ENCODE measurements at places on chromosomes 16 and 17. TPM values are rescaled to one million over a fixed set of nuclear protein-coding genes. Genes with fewer than 3 reads are reported as not detected.

GRCh38 chr16:89729863-89730593 lies 8.7 kb downstream of the ZNF276 start:
- no peak for DNase-seq

GRCh38 chr16:800834-801511 lies 439 bp upstream of the GNG13 start:
- DNase-seq = no peak

Gene GPR142
- total RNA-seq = 0.14 TPM

Gene KRT16
- total RNA-seq = not detected

DNA sequence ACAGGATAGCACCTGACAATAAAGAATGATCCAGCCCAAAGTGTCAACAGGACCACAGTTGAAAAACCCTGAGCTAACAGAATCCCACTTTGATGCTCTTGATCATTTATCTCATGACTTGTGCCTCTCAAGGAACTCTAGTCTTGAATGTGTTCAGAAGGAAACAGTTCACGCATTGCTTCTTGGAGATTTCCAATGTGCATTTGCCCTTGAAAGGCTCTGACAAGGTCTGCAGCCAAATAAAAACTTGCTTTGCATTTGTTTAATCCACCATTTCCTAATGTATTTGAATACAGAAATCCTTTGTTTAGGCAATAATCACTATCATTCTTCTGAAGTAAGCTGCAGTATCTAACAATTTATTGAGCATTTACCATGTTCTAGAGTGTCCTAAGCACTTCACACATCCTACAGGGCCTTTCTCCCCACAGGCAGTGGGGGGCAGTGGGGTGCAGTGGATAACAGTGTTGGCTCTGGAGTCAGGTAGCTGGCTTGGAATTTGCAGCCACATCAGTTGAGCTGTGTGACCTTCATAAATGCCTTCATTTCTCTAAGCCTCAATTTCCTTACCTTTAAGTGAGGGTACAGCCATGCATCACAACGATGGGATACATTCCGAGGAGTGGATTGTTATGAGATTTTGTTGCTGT lies 239.7 kb downstream of the XYLT1 start:
- no peak for DNase-seq

Gene TSNAXIP1
- 0.37 TPM for total RNA-seq

GRCh38 chr17:16005636-16006035 lies 6.0 kb downstream of the TTC19 start:
- DNase-seq = no peak

Gene KSR1
- 35.5 TPM for total RNA-seq

GRCh38 chr16:57360321-57360935 lies 1.8 kb downstream of the CCL22 start:
- DNase-seq = peak; percentile 67

DNA sequence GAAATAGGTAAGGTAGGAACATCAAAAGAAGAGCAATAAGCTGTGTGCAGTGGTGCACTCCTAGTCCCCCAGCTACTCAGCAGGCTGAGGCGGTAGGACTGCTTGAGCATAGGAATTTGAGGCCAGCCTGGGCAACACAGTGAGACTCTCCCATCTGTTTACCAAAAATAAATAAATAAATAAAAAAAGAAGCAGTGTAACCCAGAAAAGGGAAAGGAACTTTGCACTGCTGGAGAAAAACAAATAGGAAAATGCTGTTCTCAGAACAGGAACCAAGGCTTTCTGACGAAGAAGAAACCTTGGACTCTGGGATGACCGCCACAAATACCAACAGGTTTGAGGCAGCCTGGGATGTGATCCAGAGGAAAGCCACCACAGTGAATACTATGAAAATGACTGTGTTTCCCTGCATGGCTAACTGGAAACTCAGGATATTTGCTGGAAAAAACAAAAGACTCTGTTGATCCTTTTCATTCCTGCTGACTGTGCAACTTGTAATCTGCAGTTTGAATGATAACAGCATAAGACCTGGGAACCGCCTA lies 41.2 kb downstream of the TTC19 start:
- no peak for DNase-seq

Gene SCARF1
- 13.9 TPM for total RNA-seq

- DNase-seq = no peak
These were observed 65.8 kb downstream of the NKD1 start for GRCh38 chr16:50613964-50614474.

DNA sequence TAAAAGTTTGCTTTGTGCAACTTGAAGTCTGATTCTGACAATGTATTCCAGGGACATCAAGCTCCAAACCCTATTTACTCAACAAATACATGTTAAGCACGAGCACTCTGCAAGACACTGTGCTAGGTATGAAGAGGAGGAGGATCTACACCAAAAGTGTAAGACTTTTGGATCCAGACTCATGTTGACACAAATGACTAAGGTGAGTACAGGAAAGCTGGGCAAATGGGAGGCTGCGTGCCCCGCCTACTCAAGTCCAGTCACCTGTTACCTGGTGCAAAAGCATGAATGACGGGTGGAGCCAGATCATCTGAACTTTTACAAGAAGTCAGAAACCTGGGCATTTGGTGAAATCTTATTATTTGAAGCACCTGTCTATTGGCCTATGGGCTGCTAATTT lies 120.7 kb downstream of the ABCC12 start:
- DNase-seq = no peak

Gene NLRC3
- total RNA-seq = 0.81 TPM

GRCh38 chr17:75404223-75404730 lies 1.2 kb downstream of the GRB2 start:
- no peak for DNase-seq

- no peak for DNase-seq
These were observed 8.3 kb downstream of the SLC5A10 start for GRCh38 chr17:18960241-18960665.

DNA sequence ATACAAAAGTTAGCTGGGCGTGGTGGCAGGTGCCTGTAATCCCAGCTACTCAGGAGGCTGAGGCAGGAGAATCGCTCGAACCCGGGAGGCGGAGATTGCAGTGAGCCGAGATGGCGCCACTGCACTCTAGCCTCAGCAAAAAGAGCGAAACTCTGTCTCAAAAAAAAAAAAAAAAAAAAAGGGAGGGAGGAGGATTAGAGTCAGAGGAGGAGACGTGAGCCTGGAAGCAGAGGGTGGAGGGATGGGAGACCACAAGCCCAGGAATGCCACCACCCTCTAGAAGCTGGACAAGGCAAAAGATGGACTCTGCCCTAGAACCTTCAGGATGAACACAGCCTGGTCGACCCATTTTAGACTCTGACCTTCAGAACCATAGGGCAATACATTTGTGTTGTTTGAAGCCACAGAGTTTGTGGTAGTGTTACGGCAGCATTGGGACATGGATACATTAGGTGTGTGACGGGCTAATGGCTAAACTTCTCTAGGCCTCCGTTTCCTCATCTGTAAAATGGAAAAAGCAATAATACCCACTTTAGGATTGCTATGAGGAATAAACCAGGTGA lies 2.1 kb upstream of the SMIM22 start:
- no peak for DNase-seq

Gene COX4I1
- total RNA-seq = 322 TPM

GRCh38 chr17:2792366-2793169 lies 3.7 kb upstream of the RAP1GAP2 start:
- DNase-seq = no peak

DNA sequence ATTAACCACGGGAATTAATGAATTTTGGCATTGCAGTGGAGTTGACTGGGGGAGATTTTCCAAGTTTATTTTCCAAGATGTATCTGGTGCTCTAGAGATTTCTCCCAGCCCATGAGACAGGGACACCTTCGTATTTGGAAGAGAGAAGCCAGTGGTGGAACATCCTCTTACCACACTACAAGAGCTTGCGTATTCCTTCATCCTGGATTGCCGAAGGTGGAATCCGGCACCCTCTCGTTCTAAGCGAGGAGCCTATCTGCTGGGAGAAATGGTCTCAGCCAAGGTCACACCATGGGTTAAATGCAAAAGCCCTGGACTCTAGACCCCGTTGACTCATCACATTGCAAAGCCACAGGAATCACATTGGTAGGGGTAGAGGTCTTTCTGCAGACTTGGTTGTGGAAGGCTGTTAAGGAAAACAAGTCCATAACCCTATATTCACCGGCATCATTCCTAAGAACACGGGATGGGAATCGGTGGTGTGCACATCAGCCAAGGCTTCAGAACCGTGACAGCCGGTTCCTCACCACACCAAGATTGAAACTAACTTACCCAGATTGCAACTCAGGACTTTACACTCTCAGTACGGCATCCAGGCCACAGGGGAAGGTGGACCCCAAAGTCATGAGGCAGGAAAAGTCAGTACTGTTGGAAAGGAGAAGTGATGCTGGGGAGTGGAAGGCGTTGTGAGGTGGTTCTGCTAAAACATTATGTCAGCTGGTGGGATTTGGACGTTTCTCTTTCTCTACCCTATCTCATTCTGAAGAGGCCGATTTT lies 259.8 kb downstream of the CPPED1 start:
- DNase-seq = no peak

- peak; percentile 97 for DNase-seq
These were observed 1.6 kb downstream of the IFT140 start for GRCh38 chr16:1610071-1610898.

DNA sequence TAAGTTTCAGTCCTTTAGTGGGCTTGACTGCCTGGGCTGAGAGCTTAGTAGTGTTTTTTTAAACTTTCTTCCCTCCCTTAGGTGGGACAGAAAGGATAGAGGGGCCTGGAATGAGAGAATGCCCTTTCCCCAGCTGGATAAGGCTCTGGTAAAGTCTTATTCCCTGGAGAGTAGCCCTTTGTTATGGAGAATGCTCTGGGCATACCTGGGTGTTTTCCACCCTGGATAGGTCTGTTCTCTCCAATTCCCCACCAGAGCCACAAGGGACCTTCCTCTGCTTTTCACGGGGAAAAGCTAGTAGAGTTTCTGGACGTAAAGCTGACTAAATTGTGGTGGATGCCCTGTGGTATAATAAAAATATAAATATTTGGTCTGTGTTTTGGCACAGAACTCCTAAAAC lies 164.1 kb downstream of the HS3ST4 start:
- DNase-seq = no peak

Gene HCRT
- total RNA-seq = not detected

Gene RBFOX1
- total RNA-seq = not detected

DNA sequence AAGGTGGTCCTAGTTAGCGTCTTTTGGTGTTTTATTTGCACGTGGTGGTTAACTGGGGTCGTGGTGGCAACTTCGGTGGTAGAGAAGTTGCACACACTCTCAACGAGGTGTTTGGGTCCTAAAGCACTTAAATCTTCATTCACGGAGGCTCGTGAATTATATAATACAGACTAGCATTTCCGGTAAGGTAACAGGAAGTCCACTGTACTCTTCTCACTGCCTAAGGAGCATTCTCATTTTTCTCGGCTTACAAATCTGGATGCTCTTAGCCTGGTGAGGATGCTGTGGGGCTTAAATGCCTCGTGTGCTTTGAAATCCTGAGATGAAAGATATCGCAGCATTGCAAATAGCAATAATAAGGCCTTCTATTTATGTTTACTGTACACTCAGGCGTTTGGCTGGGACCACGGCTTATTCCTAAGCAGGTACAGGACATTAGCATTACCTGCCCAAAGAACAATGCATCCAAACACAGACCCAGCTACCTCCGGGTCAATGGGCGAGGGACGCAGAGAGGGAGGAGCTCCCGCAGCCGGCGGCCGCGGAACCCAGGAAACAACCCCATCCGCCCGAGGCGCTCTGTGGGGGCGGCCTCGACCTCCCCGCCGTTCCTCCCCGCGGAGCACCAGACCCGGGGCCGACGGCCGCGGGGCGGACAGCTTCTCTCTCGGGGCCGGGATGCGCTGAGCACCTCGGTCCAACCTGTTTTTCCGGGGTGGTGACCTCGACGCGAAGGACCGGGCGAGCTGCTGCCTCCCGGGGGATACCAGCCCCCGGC lies 856 bp downstream of the DNAJA2 start:
- peak; percentile 81 for DNase-seq

Gene CPHXL
- not detected for total RNA-seq

Gene TP53TG3C
- not detected for total RNA-seq

- no peak for DNase-seq
These were observed 422.8 kb upstream of the CCL2 start for GRCh38 chr17:33832262-33832661.

- no peak for DNase-seq
These were observed 8.2 kb downstream of the RHBDF1 start for GRCh38 chr16:63998-64913.

GRCh38 chr17:17780922-17781590 lies 55.7 kb downstream of the SREBF1 start:
- DNase-seq = no peak

- no peak for DNase-seq
These were observed 6.3 kb downstream of the CHD3 start for GRCh38 chr17:7894866-7895265.

Gene ZPBP2
- total RNA-seq = not detected

- no peak for DNase-seq
These were observed 112.1 kb downstream of the UTP18 start for GRCh38 chr17:51372345-51373004.

DNA sequence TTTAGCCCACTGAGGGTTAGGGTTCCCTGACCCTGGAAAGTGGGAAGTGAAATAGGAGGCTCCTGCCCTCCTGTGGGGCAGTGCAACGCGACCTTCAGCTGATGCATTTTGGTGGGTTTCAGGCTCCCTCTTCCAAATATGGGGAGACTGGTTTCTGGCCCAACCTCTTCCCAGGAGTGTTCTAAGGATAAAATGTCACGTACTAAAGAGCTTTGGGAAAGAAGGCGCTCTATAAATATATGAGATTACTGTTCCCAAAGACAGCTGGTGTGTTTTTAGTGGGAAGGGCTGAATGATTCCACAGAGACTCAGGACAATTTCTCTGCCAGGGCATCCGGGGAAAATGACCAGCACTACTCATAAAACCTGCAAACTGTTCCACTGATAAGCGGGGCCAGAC lies 9.8 kb downstream of the SLC35B1 start:
- no peak for DNase-seq

Gene ZACN
- total RNA-seq = not detected

Gene G6PC1
- not detected for total RNA-seq

Gene KRTAP1-1
- total RNA-seq = not detected

DNA sequence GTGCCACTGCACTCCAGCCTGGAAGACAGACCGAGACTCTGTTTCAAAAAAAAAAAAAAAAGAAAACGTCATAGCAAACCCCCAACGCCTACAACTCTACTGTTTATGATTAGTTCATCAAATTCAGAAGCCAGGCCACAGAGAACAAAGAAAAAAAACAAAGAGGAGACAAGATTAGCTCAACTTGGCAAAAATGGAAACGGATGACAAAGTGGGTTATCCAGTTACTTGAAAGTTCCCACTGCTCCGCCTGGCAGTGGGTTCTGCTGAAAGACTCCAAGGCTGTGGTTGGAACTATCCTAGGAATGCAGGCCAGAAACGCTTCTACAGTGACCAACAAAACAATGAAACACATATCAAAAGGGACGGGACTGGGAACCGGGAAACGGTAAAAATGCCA lies 53.1 kb downstream of the MRM3 start:
- DNase-seq = no peak

Gene C17orf78
- total RNA-seq = not detected

Gene PRSS36
- total RNA-seq = 2.9 TPM

DNA sequence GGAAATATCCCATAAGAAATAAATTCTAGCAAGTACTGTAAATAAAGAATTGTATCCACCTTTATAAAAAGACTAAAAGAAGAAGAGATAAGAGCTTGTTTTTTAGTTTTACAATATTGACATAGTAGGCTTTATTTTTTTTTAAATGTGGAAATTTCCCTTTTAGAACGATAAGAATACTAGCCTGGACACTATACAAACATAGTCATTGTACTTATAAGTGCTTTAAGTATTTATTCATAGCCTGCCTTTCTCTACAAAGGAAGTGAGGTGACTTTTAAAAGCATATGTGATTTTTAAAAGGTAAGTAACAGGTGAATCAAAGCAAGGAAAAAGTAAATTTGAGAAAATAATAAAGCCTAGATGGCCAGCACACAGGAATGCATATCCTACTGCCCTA lies 17.7 kb downstream of the TOX3 start:
- no peak for DNase-seq

Gene SLC52A1
- total RNA-seq = 0.14 TPM

Gene OSGIN1
- total RNA-seq = 6.8 TPM

Gene COA3
- 41.1 TPM for total RNA-seq

Gene ANKS4B
- total RNA-seq = not detected
